CD4-positive, alpha-beta T cell treated with Interleukin-17A for 1 hour (primary cell): ENCODE measurements at places on chromosomes 12 and 14.

GRCh38 chr14:23430016-23430722, 5.3 kb downstream of the MYH7 start:
- no peak for DNase-seq

DNA sequence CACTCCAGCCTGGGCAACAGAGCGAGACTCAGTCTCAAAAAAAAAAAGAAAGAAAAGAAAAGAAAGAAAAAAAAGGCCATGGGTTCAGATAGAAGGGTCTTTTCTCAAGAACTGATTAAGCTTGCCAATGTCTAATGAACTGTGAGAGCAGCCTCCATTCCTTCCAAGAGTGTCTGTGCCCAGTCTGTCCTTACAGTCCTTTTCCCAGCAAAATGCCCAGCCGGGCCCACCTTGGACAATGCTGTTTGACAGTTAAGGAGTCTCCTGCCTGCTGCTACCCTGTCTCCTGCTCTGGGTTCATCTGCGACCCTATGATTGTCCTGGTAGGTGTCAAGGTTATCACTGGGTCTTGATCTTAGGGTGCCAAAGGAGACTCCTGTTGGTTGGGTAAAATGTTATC, 21.4 kb downstream of the SYNE3 start:
- no peak for DNase-seq

DNA sequence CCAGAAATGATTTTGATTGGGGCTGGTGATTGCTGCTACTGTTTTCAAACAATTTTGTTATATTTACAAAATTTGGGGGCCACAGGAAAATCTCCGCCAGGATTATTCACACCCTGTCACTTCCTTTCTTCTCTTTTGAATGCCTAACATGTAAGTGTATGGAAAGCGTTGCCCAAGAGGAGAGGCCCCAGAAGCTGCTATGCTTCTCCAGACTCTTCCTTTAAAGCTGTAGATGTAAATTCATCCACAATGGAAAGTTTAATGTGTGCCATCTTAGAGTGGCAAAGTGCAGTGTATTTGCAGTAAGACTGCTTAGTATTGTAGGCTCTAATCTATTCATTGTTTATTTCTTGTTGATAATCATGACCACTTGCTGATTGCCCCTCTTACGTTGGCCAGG, 136.7 kb upstream of the LRIG3 start:
- DNase-seq, result no peak

GRCh38 chr12:32860192-32860591, 36.4 kb downstream of the PKP2 start:
- no peak for DNase-seq

DNA sequence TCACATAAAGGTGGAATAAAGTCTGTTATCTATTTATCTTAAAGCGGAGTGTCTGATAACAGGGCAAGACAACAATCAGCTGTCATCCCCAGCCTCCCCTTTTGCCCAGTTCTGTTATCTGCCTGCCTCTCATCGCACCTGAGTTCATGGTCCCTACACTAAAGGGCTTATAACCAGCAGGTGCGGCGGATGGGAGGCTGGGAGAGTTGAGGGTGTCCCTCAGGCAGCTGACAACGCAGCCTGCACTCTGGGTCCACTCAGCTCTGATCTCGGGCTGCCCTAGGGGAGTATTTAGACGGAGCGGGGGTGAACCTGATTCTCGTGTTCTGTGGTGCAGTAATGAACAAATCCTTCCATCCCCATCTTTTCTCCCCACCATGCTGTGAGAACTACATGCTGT, 34.0 kb upstream of the JDP2 start:
- no peak for DNase-seq

- no peak for DNase-seq
Observed at GRCh38 chr12:92614502-92614901, 88.3 kb upstream of the PLEKHG7 start.

GRCh38 chr12:41011939-41012338, 176.2 kb upstream of the PDZRN4 start:
- no peak for DNase-seq

- no peak for DNase-seq
Observed at GRCh38 chr12:80607361-80608135, 99.9 kb upstream of the MYF6 start.

- DNase-seq, result no peak
Observed at GRCh38 chr14:62558451-62558850, 486.8 kb downstream of the KCNH5 start.

- no peak for DNase-seq
Observed at GRCh38 chr14:20742132-20742531, 3.6 kb upstream of the EDDM3A start.

DNA sequence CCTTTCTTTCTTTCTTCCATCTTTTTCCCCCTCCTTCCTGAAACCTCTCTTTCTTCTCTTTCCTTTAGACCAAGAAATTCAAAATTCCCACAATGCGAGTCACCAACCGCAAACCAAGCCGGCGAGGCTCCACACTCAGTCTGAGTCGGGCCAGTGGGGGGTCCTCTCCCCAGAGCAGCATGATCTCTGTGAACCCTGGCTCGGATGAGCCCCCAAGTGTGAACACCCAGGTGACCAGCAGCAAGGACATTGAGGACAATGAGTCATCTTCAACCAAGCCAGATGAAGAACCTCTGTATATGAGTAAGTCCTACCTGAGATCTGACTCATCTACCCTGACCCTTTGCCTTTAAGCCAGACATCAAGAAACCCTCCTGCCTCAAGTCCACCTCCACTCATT, 88.6 kb upstream of the TMEM233 start:
- no peak for DNase-seq
